Stimulated activated CD8-positive, alpha-beta memory T cell treated with anti-CD3 and anti-CD28 coated beads, Interleukin-4, amount 100 ng/mL, for 1 hour (primary cell): ENCODE measurements at places on chromosomes 11 and 22.

DNA sequence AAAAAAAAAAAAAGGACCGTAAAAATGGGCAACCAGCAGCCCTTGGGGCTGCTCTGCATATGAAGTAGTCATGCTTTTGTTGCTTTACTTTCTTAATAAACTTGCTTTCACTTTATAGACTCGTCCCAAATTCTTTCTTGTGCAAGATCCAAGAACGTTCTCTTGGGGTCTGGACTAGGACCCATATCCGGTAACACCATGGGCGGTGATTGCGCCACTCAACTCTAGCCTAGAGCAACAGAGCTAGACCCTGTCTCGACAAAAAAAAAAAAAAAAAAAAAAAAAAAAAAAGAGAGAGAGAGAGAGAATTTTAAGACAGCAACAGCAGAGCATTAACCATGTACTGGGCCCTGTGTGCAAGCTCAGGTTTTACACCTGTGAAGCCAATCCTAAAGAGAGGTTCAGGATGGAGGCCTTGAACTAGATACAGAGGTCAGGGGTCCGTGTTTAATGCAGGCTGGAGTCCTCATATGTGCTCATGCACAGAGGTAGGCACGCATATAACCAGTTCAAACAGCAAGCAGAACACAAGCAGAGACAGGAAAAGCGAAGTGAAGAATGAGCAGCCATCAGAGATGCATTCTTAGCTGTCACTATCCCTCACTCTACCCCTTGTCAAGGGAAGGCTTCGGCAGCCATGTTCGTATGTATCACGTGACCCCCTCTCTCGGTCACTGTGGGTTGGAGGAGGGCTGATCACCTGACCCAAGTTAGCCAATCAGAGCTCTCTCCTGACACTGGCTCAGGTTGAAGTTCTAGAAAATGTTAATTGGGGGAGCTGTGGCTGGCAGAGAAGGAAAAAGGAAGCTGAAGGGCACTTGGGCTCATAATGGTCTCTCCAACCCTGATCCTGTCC, 16.7 kb upstream of the SYT12 start:
- DNase-seq: no peak

GRCh38 chr11:44344921-44345320, 35.0 kb upstream of the ALX4 start:
- DNase-seq: no peak

DNA sequence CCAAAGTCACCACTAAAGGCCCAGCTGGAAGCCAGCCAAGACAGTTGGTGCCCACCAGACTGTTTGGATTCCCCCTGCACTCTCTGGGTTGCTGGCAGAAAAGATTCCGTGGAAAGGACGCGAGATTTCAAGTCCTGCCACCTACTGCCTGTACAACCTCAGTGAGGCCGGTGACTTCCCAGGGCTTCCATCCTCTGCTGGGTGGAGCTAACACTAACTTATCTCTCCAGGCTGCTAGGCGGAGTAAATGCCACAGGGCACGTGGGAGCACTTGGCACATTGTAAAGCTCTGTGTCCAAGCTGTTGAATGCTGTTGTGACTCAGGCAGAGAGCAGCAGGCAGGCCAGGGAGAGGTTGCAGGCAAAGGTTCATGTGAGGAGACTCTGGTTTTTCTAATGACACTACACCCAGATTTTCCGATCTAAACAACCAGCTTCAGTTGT, 50.9 kb upstream of the CDON start:
- DNase-seq: no peak

GRCh38 chr11:8731647-8732323, 49.2 kb downstream of the RPL27A start:
- no peak for DNase-seq

GRCh38 chr11:69260622-69261021, 33.3 kb upstream of the MYEOV start:
- DNase-seq: no peak

- DNase-seq: no peak
Measured at GRCh38 chr11:113243696-113244095, 70.7 kb upstream of the TTC12 start.

GRCh38 chr11:45250035-45250718, 36.0 kb downstream of the SYT13 start:
- DNase-seq: no peak

- no peak for DNase-seq
Measured at GRCh38 chr22:22371031-22371541, 126.5 kb downstream of the VPREB1 start.

DNA sequence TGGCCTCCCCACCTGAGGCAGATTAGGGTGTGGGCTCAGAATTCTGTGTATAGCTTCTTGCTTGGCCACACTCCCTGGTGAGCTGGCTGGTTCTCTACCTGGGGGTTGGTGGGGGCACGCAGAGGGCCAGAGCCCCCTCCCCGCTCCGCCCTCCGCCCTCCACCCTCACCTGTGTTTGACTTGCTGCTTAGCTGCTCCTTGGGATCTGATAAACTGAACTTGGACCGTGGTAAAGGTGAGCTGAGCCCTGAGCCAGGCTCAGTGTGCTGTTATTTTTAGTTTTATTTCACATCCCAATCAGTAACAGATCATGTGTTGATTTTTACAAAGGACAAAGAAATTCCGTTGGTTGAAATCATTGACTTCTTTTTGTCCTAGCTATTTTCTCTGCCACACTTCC, 2.0 kb downstream of the OVOL1 start:
- no peak for DNase-seq

- no peak for DNase-seq
Measured at GRCh38 chr11:110463153-110463552, 33.4 kb downstream of the FDX1 start.

GRCh38 chr11:26297189-26297975, 34.5 kb upstream of the ANO3 start:
- DNase-seq: no peak

- DNase-seq: no peak
Measured at GRCh38 chr11:64650923-64651523, 60.0 kb downstream of the SLC22A12 start.

DNA sequence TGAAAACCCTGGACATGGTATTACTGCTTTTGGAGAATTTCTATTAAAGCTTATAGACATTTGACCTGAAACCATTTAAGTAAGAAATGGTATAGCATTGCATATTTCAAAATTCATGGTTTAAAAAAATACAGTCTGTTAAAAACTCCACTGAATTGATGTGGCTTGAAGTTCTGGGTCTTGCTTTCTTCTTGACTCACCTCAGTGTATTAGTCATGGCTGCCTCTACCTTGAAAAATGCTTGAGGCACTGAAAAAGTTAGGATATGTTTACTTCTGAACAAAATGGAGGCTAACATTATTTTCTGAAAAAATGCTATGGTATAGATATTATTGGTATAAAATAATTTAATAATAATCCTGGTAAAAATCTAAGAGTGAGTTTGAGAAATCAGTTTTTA, 349.2 kb downstream of the AASDHPPT start:
- no peak for DNase-seq

- no peak for DNase-seq
Measured at GRCh38 chr11:67238894-67239782, 27.1 kb upstream of the GRK2 start.

DNA sequence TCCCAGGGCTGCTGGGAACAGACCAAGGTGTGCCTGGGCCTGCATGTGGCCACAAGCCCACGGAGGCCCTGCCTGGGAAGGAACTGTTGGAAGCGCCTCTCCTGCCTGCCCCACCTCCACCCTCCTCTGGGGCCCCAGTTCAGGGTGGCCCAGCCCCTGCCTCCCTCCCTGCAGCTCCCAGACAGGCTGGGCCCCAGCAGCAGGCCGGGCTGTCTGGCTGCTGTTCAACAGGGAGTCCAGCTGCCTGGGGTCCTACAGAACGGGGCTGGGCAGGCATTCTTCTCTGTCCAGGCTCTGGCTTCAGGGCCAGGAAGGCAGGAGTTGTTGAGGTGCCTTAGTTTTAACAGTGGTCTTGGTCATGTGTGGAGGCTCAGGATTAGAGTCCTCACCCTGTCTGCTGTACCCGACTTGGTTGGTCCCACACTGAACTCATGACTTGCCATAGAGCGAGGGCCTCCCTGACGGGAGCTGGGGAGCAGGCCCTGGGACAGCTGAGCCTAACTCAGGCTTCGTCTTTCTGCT, 11.8 kb downstream of the PRDM11 start:
- DNase-seq: no peak

DNA sequence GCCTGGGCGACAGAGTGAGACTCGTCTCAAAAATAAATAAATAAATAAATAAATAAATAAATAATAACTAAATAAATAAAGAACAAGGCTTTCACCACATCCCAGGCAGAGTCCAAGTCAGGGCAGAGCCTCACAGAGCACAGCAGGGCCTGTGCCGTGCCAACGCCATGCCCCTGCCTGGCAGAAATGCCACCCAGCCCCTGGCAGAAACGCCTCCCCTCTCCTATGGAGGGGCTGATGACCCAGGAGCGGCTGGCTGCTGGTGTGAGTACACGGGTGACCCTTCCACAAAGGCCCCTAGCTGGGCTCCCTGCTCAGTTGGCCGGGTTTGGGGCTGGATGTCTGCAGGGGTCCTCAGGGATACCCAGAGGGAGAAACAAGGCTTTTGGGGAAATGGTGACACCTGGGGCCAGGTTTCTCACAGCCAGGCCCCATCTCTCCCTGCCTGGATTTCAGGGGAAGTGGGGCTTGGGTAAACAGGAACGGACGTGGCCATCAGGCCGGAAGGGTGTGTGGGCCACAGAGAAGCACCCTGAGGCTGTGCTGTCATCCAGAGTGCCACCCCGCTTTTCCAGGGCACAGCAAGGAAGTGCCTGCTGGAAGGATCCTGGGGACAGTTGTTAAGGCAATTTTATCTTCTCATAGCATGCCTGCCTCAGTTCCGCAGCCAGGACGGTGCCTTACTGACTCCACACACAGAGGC, 5.1 kb downstream of the BID start:
- no peak for DNase-seq

DNA sequence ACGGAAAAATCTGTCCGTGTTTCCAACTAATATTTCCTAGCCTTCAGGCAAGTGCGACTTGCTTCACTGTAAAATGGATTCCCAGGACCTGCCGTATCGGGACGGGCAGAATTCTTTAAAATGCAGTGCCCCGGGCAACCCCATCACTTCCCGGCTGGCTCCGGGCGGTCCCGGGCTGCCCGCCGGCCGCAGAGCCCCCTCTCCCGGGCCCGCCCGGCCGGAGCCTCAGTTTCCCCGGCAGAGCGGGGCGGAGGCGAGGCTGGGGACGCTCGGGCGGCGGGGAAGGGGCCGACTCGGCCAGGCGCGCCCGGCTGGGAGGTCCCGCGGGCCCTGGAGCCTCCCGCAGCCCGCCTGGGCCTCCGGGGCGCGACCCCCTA, 84.2 kb upstream of the WNT7B start:
- DNase-seq: no peak

DNA sequence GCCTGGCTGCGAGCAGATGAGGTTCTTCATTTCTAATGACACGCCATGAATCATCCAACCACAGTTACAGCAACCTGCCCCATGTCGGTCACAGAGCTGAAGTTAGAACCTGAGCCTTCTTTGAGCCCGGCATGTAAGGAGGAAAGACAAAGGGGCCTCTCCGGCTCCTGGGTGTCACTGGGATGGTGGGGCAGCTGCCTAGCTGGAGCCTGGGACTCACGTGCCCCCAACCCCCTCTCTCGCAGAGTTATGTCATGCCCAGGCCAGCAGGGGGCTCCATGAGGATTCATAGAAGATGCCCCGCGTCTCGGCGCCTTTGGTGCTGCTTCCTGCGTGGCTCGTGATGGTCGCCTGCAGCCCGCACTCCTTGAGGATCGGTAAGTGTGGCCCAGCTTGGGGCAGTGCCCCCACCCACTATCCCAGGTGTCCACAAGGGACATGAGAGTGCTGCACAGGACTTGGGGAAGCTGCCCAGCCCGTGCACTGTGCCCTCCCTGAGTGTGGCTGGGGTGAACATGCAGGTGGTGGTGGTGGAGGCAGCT, 148.5 kb downstream of the GRIK4 start:
- DNase-seq: no peak

DNA sequence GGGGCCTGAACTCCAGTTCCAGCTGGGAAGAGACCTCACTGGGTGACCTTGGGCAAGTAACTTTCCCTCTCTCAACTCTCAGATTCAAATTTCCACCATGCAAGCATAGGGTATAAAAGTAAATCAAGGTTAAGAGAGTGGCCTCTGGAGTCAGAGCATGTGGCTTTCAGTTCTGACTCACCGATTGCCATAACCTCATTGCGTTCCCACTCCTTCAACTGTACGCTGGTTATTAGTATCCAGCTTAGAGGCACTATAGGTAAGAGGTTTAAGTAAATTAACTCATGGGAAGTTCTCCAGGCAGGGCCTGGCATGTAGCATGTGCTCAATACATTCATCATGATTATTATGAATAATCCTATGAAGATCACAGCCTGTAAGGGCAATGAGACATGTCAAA, 88.3 kb downstream of the FBXO7 start:
- DNase-seq: no peak

DNA sequence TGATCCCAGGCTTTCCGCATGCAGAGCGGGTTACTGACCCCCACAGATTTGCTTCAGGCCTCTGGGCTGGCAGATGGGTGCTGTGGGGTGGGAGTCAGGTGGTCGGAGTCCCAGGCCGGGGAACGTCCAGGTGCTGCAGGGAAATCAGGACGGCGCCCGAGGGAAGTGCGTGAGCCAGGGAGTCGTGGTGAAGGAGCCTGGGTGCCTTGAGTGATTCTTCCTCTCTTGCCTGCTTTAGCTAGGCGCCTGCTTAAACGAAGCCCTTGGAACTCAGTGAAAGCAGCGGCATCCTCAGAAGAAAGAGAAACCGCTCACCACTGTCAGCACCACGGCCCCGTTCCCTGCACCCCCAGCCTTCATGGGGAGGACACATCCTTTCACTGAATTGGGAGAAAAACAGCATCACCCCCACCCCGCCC, 455.6 kb downstream of the BRD1 start:
- no peak for DNase-seq

DNA sequence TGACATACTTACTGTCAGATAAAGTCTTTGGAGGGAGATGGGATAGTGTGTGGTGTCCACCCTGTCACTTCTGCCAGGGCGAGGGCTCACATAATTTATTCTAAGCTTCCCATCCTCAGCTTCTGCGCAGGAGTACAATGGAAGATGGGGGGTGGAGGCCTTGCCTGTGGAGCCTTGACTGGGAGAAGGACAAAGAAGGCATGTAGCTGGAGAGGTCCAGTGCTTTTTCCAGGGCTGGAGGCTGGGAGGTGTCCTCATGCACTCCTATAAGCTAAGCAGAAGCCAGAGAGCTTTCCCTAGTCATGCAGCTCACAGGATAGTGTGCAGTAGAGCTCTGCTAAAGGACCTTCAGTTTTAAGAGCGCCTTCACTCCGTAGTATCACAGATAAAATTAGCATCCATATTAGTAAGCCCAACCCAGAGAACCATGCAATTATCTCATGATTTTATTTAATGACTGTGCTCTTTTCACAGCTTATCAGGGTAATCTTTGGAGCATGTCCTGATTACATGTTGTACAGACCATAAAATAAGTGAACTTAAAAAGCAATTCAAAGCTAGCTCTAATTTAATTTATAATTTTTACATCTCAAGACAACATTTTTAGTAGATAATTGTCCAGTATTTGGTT, 148.3 kb downstream of the TEAD1 start:
- DNase-seq: no peak
